ENCODE measurements at places on chromosomes 1 and 21.
A peak's percentile ranks its signal among the peaks of the same experiment; 100 is the strongest.

DNA sequence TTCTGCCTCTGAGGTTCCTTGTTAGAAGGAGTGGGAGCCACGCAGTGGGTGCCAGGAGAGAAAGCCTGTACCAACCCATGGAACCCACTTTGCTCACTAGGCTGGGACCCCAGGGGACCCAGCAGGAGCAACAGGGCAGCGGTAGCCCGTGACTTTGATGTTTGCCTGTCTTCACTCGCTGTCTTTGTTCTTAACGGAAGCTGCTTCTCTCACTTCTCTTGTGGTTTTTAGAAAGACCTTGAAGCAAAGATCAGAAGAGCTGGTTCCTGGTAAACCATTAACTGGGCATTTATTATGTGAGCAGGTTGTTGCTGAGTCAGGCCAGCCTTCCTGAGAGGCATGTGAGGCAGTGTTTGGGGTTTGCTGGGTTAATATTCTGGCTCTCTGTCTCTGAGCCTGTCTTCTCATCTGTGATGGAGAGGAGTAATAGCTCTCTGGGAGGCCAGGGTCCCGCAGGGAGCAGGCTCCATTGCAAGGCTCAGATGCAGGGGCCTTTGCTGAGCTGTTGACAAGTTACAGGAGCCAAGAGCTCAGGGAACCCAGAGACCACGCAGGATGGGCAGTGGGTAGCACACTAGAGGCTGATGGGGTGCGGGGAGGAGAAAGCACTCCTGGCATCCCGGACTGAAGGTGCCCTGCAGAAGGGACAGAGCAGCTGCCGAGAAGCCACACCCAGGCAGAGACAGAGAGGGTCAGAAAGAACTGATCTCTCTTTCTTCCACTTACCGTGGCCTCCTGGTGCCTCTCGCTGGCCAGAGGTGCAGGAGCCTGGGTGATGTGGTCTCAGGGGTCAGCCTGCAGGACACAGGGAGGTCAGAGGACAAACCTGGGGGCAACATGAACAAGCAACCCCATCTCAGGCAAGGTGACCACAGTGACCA, 367.5 kb upstream of the C1orf174 start:
- no peak for DNase-seq

DNA sequence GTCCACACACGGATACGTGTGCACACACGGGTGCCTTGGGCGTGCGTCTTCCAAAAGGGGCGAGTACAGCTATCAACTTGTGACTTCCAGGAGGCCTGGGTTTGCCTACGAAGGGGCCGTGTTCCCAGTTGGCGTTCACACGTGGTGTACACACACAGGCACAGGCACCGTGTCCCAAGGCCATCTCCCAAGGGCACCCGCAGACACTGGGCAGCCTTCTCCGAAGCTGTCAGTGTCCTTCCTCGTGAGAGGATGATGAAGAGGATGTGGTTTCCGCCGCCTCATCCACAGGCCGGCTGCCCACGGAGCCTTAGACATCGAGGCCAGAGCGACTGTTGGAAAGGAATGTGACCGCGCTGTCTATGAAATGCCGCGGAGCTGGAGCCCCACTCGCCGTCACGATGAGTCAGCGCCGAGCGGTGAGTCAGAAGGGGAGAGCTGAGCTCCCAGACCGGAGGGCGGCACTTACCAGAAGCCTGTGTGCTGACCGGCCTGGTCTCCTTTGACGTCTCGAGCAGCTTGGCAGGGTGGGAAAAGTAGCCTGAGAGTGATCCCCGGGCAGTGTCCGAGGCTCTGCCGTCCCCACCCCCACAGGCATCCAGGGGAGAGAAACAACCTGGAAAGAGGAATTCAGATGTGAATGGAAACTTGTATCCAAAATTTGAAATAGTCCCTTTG, 141.4 kb upstream of the ARHGEF16 start:
- DNase-seq: no peak

- no peak for DNase-seq
These were observed 403.6 kb upstream of the CHRM3 start for GRCh38 chr1:238982736-238983135.

DNA sequence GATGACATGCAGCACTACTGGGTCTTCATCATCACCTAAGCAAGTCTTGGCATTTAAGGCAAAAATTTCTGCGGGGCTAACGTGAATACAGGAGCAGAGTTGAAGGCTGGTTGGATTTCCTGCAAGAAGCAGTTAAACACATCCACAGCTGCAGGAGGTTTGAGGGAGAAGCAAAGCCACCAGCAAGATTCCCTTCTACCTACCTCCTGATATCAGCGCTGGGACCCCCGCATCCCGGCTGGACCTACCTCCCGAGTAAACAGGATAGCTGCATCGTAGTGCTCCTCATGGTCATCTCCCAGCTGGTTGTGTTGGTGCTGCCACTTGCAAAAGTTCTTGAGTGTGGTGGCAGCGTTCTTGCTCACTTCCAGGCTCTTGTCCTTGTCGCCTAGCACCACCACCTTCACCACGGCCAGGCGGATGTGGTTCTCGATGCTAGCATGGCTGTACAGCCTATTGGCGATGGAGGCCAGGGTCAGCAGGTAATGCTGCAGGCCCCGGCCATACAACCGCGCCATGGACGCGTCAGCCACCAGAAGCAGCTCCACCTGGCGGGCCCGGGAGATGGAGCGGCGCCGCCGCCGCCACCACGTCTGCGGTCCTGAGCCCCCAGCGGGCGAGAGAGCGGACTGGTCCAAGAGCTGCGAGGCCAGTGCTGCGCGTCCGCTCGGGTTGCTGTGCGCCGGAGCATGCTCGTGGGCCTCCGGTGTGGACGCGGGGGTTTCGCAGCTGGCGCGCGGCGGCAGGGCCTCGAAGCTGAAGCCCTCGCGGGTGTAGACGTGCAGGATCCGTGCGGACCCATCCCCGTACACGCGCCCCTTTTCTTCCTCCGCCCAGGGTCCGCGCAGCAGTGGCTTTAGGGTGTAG, 1.6 kb downstream of the ADAMTS5 start:
- no peak for DNase-seq

GRCh38 chr1:37274938-37275631, 199.3 kb upstream of the ZC3H12A start:
- DNase-seq: no peak

GRCh38 chr1:246791303-246791918, 67.2 kb downstream of the SCCPDH start:
- no peak for DNase-seq

- no peak for DNase-seq
These were observed 479.0 kb downstream of the SIPA1L2 start for GRCh38 chr1:232150770-232151548.

GRCh38 chr21:41357546-41357945, 4.3 kb upstream of the MX2 start:
- no peak for DNase-seq

GRCh38 chr21:38832664-38833063, 26.9 kb downstream of the ETS2 start:
- no peak for DNase-seq

- DNase-seq: no peak
These were observed 53.6 kb downstream of the RERE start for GRCh38 chr1:8763888-8764287.

DNA sequence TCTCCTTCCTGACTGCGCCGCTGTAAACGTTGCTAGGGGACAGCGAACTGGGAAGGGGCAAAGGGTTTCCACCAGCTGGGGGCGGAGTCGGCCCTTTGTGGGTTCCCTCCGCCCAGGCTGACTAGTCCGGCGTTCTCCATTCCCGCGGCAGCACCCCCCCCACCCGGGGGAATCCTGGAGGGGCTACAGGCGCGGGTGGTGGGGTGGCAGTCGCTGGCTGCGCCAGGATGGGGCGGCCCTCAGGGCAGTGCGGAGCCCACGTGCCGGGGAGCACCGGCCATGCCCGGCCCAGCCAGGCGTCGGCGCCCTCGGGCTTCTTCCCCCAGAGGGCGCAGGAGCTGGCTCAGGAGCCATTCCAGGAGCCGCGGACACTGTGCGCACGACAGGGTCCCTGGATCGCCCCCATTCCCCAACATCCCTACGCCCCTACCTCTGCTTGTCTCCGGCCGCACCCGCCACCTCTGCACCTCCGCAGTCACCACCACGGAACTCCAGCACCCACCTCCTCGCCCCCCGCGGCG, 476 bp downstream of the BATF3 start:
- DNase-seq: no peak

GRCh38 chr1:16247441-16247840, 10.5 kb upstream of the CPLANE2 start:
- DNase-seq: no peak

DNA sequence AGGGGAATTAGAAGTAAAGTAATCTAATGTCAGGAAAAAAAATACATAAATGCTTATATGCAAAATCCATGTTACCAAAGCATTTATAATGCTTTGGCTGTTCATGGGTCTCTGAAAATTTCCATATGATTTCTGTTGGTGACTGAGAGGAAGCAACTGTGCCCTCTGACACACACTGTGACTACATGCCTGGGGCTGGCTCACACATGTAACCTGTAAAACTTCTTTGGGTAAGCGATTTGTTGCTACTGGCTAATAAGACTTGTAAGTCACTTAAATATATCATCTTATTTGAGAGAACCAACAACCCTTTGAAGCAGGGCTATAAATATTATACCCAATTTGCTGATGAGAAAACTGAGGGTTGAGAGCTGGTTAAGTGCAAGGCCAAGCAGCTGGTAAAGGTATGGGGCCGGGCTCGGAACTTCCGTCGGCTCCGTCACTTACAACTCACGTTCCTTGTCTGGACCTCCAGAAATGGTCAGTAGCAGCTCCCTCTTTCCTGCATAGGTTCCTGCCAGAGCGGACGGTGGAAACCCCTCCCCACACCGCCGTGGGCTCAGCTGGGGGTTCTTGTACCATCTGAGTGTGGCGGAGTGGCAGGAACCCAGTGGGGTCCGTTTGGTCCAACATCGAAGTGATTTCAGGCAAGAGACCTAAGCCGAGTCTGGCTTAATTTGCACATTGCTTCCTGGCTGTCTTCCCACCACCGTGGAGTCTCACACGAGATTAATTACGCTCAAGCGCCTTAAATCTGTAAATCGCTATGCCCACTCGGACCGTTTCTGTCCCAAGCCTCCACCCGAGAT, 714 bp downstream of the DFFA start:
- DNase-seq: no peak

- DNase-seq: no peak
These were observed 326.5 kb upstream of the ESRRG start for GRCh38 chr1:217049721-217050120.

- DNase-seq: no peak
These were observed 281.9 kb upstream of the POU3F1 start for GRCh38 chr1:38328278-38329035.

- no peak for DNase-seq
These were observed 13.2 kb downstream of the MEGF6 start for GRCh38 chr1:3598051-3598491.

- no peak for DNase-seq
These were observed 83.3 kb downstream of the GABPA start for GRCh38 chr21:25818121-25818520.

DNA sequence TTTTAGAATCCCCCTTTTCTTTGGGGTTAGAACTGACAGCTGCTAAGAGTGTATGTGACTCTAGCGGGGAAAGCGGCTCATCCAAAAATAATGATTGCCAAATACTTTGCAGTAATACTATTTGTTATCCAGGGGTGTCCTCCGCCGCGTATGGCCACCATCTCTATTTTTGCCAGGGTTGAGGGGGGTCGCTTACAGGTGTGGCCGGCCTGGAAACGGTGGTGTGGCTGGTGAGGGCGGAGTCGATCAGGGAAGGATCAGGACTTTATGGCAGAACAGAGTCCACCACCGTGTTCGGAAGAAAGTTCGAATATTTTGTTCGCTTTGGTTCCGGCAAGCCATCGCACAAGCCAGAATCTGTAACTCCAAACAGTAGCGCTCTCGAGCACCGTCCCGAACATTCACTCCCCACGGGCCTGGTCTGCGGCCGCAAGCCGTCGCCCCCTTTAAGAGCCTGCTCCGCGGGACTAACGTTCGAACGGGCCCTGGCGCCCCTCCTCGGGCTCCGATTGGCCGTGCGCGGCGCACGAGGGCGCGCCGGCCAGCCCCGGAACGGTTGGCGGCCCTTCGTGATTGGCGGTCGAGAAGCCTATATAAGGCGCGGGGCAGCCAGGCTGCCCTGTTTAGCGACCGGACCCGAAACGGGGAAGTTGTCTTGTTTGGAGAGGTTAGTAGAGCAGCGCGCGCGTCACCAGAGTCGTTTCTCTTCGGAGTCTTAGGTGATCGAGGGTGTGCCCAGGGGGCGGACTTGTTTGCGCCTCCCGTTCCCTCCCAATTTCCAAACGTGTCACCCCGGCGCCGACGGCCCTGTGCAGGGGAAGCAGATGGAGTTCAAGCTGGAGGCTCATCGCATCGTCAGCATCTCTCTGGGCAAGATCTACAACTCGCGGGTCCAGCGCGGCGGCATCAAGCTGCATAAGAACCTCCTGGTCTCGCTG, at the start of gene IER5:
Gene IER5 (plus strand): TSS at position 622 of the 938 bp plus-strand sequence. CDS start 203 bp downstream, at position 825.
- DNase-seq: peak; percentile 95

DNA sequence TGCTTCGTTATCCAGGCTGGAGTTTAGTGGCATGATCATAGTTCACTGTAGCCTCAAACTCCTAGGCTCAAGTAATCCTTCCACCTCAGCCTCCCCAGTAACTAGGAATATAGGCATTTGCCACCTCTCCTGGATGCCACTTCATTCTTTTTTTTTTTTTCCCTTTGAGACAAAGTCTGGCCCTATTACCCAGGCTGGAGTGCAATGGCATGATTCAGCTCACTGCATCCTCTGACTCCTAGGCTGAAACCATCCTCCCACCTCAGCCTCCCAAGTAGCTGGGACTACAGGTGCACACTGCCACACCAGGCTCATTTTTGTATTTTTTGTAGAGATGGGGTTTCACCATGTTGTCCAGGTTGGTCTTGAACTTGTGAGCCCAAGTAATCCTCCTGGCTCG, 19.3 kb downstream of the OSBPL9 start:
- DNase-seq: no peak

GRCh38 chr1:51630922-51631321, 14.0 kb downstream of the OSBPL9 start:
- DNase-seq: no peak

DNA sequence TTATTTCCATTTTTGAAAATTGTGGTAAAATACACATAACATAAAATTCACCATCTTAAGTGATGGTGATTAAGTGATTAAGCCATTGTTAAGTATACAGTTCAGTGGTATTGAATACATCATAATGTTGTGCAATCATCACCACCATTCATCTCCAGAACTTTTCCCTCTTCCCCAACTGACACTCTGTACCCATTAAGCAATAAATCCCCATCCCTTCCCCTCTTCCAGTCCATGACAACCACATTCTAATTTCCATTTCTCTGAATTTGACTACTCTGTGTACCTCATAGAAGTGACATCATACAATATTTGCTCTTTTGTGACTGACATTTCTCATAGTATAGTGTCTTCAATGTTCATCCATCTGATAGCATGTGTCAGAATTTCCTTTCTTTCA, 124.8 kb downstream of the DISC1 start:
- no peak for DNase-seq

DNA sequence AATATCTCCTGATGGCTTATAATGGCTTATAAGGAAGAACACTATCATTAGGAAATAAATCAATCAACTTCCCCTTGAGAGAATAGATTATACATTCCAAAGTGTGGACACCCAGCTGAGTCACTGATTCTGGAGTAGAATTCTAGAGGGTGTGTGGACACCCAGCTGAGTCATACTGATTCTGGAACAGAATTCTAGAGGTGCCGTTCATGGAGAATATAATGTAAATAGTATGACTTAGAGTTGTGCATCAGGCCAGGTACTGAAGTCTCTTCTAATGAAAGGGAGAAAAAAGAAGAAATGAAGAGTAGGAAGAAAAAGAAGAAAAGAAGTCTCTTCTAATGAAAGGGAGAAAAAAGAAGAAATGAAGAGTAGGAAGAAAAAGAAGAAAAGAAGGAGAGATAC, 2.4 kb upstream of the USP33 start:
- DNase-seq: no peak

GRCh38 chr1:187853505-187853904, 1024.8 kb downstream of the PLA2G4A start:
- no peak for DNase-seq
